Activated T-helper 1 cell treated with Interleukin-2 at 50 U/mL for 16 hours (primary cell): ENCODE measurements at places on chromosomes 5 and 9.

DNA sequence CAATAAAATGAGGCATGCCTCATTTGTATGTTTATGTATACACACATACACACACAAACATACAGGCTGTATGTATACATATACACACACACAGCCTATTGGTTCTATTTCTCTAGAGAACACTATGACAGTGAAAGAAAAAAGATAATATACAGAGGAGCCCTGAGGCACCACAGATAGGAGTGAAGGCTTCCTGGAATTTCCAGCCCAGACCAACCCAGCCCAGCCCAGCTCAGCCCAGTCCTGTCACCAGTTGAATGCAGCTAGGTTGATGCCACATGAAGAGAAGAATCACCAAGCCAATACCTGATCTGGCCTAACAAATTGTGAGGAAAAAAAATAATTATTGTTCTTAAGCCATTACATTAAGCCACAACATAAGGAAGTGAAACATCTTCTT lies 126.9 kb upstream of the PDE4D start:
- DNase-seq = no peak

DNA sequence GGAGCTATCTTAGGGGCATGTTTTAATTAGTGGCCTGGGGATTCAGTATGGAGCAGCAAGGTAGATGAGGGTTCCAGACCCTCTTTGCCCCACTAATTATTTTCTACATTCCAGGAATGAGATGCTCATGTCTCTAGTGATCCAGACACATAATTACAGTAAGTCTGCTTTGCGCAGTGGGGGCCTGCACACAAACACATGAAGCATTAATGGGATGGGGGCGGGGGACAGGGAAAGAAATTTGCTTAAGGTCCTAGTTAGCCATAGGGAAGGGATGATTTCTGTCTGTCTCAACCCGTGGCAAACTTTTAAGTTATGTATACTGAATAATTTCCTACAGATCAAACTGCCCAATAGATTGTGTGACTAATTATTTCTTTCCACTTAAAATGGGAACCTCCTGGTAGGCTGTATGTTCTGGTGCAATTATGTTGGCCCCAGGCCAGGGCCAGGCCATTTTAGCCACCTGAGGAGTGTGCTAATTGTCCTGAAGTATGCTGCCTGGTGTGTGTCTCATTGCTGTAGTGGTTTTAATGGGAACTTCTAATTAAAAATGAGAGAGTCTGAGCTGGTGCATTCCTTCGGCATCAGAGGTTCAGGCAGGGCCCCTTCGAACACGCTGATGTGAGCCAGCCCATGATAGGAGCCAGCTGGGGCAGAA lies 134.4 kb downstream of the PTTG1 start:
- DNase-seq = no peak

DNA sequence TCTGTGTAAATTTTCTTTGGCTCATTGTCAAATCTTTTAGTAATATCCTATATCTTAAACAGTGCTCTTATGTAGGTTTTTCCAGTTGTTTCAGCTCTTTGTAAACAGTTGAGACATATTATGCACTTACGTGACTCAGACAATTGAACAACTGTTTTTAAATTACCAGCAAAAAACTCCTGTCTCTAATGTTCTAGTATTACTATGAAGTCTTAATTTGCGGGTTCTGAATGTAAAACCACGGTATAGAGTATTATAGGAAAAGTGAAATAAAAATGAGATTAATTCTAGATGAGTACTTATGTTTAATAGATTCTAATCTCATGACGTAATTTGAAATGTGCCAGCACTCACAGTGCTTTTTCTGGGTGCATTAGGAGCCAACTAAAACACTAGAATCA lies 136.0 kb downstream of the GDNF start:
- DNase-seq = no peak

DNA sequence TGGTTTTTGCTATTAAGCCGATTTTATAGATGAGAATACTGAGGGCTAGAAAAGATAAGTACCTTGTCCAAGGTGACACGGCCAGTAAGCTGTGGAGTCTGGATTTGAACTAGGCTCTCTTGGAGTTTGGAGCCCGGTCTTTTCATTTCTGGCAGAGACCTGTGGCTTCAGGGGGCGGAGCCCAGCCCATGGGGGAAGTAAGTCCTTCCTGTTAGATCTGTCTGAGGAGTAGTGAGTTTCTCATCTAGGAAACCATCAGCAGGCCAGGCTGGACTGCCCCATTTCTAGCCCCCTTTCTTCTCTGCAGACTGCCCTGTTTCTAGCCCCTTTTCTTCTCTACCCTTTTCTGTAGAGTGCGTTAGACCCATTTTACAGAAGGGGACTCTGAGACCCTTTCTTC lies 521 bp upstream of the PTGS1 start:
- no peak for DNase-seq

DNA sequence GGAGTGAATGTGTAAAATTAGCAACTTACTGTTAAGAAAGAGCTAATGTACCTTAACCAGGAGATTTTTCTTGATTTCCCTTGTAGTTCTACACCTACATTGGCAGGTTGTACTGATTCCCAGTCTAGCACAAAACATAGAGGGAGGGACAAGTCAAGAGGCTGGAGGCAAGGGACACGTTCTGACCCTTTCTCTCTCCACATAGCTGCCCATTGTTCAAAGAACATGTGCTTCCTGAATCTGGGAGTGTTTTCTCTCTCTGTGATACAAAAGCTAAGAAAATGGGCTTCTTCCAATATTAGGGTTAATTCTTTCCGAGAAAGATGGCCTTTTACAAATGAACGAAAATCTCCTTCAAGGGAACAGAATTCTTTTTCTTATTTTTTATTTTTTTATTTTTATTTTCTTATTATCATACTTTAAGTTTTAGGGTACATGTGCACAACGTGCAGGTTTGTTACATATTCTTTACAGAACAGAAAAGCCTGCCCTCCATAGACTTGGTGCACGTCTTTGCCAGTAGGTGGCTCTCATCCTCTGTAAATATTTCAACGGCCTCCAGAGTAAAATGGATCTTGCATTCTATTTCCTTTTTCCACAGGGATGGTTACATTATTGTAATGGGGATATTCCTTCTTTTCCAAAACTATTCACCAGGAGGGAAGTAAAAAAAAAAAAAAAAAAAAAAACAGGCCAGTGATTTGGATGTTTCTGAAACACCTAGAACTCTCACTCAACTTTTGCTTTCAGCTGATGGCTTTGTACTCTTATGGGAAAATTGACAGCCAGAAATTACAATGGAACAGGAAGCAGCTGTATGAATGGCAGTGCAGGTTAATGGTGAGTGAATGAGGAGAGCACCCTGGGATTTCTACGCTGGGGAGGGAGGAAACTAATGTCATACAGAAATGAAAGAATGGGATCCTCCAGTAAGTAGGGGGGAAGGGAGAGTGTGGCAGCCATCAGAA lies 13.1 kb upstream of the IFNA5 start:
- DNase-seq = no peak

- no peak for DNase-seq
Measured at GRCh38 chr5:102787134-102787533, 32.0 kb downstream of the PAM start.

DNA sequence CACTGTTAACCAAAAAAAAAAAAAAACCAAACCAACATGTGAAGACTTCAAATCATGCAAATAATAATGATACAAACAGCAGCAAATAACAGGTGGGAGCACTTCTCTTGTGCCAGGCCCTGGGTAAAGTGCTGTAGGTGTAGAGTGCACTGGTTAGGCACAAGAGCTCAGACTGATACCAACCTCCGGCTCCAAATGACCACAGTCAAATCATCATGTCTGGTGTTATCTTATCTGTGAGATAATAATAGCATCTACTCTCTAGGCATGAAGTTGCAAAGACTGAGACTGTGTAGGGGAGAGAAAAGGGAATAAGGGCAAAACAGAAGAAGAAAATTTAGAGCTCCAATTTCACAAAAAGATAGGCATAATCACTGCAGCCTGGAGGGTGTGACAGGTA lies 159.5 kb downstream of the ARL15 start:
- DNase-seq = no peak

GRCh38 chr9:134564431-134565170 lies 77.0 kb upstream of the COL5A1 start:
- DNase-seq = no peak

- DNase-seq = no peak
Measured at GRCh38 chr5:56433039-56433617, 200.0 kb upstream of the ANKRD55 start.

DNA sequence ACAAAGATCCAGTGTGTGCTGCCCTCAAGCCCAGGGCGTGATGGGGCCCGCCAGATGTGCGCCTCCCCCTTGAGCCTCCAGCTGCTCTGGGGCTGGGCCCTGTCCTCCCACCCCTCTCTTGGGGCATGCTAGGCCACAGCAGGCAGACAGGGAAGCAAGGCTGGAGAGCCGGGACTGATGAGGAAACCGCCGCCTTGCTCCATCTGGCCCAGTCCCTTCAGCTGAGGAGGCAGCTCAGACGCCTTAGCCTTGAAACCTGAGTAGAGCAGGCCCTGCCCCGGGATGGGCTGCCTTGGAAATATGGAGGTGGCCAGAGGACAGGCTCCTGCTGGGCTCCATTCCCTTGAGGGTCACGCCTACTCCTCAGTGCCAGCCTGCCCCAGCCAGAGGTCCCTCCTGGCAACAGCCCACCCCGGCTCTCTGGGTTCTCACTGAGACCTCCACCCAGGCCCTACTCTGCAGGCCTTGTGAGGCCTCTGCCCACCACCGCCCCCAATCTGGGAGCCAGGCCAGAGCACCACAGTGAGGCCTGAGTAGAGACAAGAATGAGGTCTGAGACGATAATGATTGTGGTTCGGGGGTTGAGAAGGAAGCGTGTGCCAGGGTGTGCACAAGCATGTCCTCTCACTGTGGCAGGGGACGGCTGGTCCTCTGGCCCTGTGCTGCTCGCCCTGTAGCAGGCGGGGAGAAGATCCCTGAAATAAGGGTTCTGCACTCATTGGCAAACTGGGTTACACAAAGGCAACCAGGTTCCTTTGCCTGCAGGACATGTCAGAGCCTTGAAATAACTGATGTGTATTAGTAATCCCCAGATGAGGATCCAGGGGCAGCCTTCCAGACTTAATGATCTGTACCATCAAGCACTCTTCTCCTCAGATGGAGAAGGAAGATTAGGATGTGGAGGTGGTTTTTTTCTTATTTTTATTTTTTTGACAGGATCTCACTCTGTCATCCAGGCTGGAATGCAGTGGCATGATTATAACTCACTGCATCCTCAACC lies 30.9 kb downstream of the CXXC5 start:
- no peak for DNase-seq

GRCh38 chr5:93403141-93403928 lies 177.7 kb downstream of the NR2F1-AS1 start:
- DNase-seq = no peak

DNA sequence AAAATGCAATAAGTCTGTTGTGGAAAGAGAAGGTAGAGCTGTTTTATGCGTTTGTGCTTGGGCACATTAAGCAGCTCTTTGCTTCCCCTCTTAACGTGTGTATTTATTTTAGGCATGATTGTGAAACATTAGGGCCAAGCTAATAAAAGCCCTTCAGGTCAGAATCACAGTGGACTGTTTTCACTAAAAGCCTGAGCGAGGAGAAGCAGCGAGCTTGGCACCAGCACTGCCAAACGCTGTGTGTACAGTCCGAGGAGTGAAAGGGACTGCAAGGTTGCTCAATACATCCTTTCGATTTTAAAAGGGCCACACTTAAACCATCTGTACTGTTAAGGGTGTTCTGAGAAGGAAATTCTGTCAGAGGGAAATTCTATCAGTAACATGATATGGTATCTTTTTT lies 107.2 kb upstream of the CKMT2 start:
- no peak for DNase-seq

DNA sequence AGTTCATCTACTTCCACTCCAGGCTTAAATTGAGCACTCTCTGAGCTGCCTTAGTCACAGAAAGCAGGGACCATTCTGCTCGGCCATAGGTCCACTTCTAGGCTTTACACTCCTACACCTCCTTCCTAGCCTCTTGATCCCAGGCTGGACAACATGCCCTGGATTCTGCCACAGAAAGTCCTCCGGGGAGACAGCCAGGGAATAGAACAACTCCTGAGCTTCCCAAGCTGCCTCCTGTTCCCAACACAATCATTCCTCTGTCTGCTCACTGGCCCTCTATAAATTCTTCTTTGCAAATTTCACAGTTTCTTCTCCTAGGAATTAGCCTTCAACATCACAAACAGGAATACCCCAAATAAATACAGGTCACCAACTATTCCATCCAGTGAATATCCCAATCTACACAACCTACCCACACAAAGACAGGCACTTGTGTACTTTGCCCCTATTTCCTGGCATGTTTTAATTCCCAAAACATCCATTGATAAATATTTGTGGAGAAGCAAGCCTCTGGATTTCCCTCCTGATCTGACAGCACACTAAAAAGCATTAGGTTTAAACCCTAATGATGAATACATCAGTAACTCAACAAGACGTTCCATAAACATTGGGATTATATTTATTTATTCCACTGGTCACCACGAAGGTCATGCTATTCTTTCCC lies 125.5 kb downstream of the ENC1 start:
- no peak for DNase-seq

- no peak for DNase-seq
Measured at GRCh38 chr9:7368410-7369292, 430.9 kb downstream of the DMAC1 start.

- no peak for DNase-seq
Measured at GRCh38 chr5:3386637-3387036, 209.0 kb upstream of the IRX1 start.

GRCh38 chr9:4680750-4681149 lies 1.4 kb downstream of the CDC37L1 start:
- no peak for DNase-seq

DNA sequence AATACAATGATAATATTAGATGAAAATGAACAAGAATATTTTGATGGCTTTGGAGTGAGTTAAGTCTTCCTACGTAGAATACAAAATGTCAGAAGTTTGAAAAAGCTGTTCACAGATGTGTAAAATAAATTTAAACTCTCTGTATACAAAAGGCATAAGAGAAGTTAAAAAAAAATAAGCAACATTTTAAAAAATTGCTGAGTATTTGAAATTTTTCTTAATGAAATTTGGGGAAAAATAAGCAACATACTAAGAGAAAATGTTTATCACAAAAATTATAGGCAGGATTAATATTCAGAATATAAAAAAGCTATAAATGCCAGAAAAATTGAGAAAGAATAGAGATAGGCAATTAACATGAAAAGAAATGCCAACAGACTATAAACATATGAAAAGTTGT lies 470.7 kb upstream of the TRPC7 start:
- no peak for DNase-seq

GRCh38 chr9:79656169-79656568 lies 84.4 kb downstream of the TLE4 start:
- no peak for DNase-seq

DNA sequence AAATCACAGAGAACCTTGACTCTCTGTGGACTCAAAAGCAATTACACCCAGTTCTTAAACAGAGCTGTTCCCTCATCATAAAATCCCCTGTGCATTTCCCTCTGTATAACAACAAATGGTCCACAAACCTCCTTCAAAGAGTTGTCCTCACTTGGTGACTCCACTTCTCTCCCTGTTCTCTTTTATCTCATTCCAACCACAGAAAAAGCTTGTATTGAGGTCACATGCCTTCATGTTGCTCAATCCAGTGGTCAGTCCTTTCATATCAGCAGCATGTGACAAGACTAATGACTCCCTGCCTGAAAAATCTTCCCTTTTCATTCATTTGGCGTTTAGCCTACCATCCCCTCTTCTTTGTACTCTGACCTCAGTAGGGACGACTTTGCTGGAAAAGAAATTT lies 158.0 kb downstream of the DEPDC1B start:
- DNase-seq = no peak

- no peak for DNase-seq
Measured at GRCh38 chr5:134547999-134548658, 22.7 kb downstream of the JADE2 start.
